ENCODE measurements at places on chromosomes 3 and 15. TPM values are rescaled to one million over a fixed set of nuclear protein-coding genes. Genes with fewer than 3 reads are reported as not detected.

DNA sequence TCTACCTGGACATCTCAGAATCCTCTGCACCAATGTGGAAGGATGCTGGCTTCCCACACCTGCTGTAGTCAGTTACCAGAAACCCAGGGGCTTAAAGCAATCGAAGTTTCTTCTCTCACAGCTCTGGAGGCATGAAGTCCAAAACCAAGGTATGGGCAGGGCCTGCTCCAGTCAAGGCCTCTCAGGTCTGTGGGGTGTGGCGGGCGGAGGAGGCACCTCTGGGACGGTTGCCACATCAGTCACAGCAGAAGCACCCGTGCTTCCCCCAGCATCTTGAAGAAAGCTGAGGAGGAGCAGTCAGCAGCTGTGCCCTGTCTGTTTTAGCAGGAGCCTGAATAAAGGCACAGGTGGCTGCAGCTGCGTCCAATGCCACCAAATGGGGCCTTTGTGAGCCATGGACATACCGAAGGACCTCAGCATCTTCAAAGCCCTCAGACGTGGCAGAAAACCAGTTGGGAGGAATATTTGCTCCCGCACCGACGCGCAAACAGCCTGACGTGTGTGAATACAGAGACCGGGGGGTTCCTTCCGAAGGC, 68.9 kb downstream of the TFRC start:
- DNase-seq = no peak

- no peak for DNase-seq
Measured at GRCh38 chr3:71676931-71677330, 48.3 kb downstream of the EIF4E3 start.

GRCh38 chr3:122689587-122689986, 8.9 kb downstream of the PARP14 start:
- DNase-seq = no peak

DNA sequence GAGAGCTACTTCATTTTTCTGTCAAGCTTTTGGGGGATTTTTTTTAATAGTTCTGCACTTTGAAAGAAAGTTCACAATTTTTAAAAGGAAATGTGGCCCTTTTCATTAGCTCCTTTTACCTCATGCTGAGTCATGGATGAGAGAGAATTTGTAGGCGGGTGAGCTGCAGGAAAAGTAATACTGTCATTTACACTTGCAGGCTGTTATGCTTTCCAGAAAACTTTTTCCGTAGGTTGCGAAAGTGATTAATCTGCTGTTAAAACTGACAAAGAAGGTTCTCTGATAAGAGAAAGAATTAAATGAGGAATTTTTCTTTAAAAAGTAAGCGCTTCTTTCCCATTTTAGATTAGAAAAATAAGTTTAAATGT, 430.2 kb downstream of the LPP start:
- no peak for DNase-seq

GRCh38 chr3:2792432-2792831, 317.7 kb downstream of the IL5RA start:
- DNase-seq = no peak

DNA sequence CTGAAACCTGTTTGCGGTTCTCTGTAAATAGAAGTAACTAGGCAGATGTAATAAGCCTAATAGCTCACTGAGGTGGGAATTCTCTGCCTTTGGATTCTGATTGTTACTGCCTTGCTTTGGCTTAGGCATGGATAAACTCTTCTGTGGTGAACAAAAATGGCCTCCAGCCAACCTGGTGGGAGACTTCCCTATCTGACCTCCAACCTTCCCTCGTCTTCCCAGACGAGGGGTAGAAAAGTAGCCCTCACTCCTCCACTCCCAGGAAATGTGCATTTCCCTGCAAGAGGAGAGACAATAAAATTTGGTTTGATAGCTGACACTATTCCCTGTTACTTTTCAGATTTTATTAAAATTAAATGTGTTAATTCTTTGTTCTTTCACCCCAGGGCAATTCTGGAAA, 606 bp upstream of the CD96 start:
- DNase-seq = no peak

GRCh38 chr15:57932348-57932747, 133.2 kb downstream of the ALDH1A2 start:
- no peak for DNase-seq

- no peak for DNase-seq
Measured at GRCh38 chr15:63057468-63058345, 15.2 kb downstream of the TPM1 start.

DNA sequence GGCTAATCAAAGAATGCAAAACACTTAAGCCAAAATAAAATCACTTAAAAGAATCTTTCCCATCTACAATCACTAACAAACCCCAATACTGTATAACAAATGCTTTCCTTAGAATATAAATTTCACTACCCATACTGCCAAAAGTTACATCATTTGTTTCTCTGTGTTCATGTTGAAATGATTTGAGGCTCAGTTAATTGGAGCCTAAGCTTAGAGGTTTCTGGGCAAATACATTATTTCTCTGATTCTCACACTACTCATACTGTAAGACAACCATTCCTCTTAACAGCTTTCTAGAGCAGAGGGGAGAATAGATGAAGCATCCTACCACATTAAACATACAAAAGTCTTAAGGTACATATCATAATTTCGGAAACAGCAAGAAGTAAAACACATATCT, 2.1 kb downstream of the RIOX2 start:
- DNase-seq = no peak

DNA sequence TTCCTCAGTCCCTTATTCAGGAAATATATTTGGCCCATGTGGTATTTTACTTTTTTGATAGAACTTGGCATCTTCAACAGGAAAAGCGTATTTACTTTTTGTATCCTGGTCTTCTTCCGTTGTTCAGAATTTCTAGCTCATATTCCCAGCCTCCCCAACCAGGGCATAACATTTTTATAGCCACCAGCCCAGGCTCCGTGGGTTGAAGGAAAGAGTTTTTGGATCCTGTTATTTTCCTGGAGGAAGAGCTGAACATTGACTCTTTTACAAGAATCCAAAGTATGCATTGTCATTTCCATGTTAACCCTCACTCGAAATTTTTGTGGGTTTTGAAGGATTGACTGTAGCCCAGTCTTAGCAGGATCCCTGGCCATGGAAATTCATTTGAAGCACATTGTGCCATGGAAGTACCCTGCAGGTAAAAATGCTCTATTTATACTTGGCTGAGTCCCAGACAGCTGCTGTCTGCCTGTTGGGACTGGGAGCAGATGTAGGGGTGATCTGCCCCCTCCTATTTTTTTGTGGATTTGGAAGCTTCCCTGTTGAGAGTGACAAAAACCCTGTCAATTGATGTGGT, 98.8 kb downstream of the AKAP13 start:
- no peak for DNase-seq

GRCh38 chr3:187507905-187508304, 139.7 kb downstream of the RTP4 start:
- no peak for DNase-seq

DNA sequence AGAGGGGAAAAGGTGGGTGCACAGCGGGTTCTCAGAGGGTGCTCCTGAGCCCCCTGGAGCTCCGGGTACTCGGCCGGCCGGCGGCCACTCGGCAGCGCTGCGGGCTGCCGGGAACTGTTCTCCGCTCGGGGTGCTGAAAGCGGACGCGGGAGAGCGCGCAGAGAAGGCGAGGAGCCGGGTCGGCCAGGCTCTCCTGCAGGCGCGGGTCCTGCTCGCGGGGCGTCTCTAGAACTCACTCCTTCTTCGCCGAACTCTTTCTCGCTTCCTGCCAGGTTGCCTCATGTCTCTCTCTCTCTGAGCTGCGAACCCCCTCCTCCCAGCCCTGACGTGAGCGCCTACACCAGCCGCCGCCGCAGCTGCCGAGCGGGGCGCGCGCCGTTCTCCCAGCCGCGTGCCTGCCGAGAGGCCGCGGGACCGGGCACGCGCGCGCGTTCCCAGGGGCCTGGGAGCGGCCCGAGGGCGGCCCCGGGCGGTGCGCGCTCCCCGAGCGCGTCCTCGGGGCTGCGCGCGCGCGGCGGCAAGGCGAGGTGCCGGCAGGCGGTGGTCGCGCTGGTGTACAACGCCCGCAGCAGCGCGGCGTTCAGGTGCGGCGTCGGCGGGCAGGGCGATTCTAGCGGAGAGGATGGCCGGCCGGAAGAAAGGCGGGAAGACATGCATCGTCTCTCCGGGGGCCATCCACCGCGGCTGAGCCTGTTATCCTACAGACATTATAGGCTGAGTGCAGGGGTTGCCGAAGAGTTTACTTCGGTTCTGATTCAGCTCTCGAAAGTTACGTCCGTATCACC, at the start of gene PEX5L:
Gene PEX5L, minus strand, starts transcription at position 267 of the 785 bp plus-strand sequence. CDS start 338 bp downstream, outside the sequence.
- DNase-seq = peak; percentile 56

DNA sequence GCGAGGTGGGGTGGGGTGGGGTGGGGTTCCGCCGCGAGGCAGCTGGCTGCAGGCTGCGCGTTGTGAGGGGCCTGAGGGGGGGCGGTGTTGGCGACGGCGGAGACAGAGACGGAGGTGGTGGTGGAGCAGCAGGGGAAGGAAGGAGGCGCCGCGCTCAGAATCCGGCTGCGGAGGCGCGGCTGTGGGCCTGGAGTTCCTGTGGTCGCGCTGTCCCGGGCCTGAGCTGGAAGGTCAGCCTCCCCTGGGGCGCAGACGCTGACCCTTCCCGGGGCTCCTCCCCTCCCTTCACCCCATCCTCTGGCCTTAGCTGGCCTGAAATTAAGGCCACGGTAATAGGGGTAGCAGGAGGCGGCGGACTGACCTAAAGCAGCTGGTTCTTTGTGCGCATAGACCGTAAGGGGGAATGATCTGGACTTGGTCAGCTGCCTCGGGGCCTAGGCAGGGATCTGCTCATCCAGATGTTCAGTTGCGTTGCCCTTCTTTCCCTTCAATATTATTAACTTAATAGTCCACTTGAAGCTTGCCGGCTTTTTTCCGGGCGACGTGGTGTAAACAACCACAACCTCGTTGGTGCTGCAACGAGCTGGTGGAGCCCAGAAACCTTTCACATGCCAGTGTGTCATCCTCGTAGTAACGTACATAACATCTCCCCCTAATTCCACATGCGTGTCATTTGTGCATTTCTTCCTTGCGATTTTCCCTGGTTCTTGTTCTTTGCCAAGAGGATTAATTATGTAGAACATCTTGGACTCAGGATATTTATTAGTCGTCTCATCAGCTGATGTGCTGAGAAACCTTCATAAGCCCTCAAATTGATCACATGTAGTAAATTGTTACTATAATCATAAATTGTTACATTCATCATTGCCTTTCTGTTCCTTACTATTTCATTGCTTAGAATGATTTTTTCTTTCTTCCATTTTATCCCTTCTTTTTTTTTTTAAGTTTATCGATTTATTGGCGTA, 626 bp downstream of the SEC62 start:
- DNase-seq = peak; percentile 36

DNA sequence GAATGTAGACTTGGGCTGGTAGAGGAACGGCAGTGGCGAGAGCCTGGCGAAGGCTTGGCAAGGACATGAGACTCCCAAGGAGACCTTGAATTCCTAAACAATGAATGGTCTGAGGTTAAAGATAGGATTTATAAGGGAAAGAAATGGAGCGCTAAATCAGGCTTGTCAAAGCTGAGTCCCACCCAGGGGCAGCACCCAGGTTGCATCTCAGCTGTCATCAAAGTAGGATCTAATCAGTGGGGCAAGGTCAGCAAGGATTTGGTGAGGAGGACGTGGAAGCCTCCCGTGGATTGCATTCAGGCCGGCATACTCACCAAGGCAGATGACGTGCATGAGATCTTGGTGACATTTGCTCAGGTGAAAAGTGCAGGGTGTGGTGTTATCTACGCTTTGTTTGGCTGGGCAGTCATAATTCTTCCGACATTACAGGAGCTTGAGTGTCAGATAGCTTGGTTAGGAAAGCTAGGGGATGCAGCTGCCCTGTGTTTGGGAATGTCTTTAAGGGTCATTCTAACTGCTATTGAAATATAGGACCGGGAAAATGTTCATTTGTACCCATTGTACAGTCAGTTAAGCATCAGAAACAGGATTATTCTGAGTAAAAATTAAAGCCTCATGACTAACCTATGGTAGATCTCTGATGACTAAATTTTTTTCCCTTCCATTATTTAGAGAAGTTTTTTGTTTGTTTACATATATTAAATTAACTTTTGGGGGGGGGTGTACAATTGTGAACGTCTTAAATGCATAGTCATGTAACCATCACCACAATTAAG, 99.4 kb upstream of the TSC22D2 start:
- DNase-seq = no peak

- no peak for DNase-seq
Measured at GRCh38 chr15:101637516-101637915, 14.7 kb downstream of the TM2D3 start.

- no peak for DNase-seq
Measured at GRCh38 chr15:36605604-36606263, 26.3 kb downstream of the CDIN1 start.

- DNase-seq = no peak
Measured at GRCh38 chr3:133561679-133562078, 11.8 kb upstream of the CDV3 start.

- DNase-seq = no peak
Measured at GRCh38 chr3:194817936-194818335, 132.3 kb downstream of the FAM43A start.

GRCh38 chr3:173588556-173588955, 191.0 kb downstream of the NLGN1 start:
- DNase-seq = no peak

- no peak for DNase-seq
Measured at GRCh38 chr15:65032801-65033537, 3.5 kb upstream of the MTFMT start.

DNA sequence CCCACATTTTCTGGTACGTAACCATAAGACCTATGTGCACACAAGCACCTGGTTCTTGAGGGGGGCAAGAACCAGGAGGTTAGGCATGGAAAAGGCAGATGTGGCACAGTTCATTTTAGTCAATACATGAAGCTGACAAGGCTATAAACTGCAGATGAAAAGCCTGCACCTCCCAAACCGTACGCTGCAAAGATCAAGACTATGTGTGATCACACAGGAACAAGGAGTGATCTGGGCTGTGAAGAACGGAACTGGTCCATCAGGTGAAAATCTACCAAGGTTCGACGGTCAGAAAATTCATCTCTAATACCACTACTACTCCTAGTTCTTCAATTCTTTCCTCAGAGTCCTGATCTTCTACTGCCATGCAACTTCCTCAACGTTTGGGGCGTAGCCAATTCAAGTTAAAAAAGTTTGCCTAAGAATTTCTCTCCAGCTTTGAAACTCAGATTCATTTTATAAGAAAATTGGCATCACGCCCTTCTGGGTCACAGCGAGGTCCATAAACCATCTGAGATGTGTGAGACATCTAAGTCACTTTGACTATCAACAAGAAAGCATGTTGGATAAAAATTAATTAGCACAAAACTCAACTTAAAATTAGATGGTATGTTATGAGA, 41.9 kb downstream of the PLD1 start:
- DNase-seq = no peak

GRCh38 chr3:53287131-53287629, 31.4 kb upstream of the TKT start:
- DNase-seq = no peak

Gene NRROS
- polyA plus RNA-seq = 4.5 TPM

Gene MAP3K13
- 54.2 TPM for polyA plus RNA-seq

Gene GOLGA6L10
- polyA plus RNA-seq = 3.0 TPM

Gene SHC4
- 4.6 TPM for polyA plus RNA-seq

Gene SLC9C1
- polyA plus RNA-seq = 0.70 TPM

Gene GABRA5
- 0.36 TPM for polyA plus RNA-seq

Gene CRYBG3
- polyA plus RNA-seq = 19.2 TPM

Gene BMF
- 46.7 TPM for polyA plus RNA-seq

Gene PPM1M
- polyA plus RNA-seq = 33.8 TPM

Gene AQP9
- polyA plus RNA-seq = 0.34 TPM

Gene DISP2
- polyA plus RNA-seq = 0.18 TPM

Measured in left renal pelvis (tissue), 4 donors.